ENCODE measurements at places on chromosomes 3 and 15.

DNA sequence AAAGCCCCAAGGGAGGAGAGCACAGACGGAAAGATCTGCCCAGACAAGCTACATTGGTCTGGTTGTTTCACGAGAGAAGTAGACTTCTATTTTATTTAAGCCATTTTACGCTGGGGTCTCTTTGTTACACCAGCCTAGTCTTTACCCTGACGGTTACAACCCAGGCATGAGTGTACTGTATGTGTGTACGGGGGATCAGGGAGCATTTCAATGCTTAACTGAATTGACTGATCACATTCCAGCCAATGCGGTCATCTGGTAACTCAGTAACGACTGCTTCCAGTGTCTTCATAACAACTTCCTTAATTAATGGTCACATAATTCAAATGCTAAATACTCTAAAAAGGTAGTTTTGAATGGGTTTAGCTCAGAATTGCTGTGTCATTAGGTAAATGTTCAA, 288.6 kb downstream of the FOXP1 start:
- DNase-seq: no peak

- DNase-seq: no peak
Measured at GRCh38 chr3:121482660-121483059, 63.1 kb downstream of the POLQ start.

- no peak for DNase-seq
Measured at GRCh38 chr3:139198929-139199328, 144.9 kb upstream of the MRPS22 start.

DNA sequence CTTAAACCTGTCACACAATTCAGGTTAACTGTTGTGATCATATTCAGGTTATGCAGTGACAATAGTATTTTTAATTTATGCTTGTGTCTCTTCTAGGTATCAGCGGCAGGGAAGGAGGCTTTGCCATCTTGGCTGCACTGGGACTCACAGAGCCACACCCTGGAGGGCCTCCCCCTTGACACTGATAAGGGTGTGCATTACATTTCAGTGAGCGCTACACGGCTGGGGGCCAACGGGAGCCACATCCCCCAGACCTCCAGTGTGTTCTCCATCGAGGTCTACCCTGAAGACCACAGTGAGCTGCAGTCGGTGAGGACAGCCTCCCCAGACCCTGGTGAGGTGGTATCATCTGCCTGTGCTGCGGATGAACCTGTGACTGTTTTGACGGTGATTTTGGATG, 23.6 kb upstream of the BSN start:
- no peak for DNase-seq

DNA sequence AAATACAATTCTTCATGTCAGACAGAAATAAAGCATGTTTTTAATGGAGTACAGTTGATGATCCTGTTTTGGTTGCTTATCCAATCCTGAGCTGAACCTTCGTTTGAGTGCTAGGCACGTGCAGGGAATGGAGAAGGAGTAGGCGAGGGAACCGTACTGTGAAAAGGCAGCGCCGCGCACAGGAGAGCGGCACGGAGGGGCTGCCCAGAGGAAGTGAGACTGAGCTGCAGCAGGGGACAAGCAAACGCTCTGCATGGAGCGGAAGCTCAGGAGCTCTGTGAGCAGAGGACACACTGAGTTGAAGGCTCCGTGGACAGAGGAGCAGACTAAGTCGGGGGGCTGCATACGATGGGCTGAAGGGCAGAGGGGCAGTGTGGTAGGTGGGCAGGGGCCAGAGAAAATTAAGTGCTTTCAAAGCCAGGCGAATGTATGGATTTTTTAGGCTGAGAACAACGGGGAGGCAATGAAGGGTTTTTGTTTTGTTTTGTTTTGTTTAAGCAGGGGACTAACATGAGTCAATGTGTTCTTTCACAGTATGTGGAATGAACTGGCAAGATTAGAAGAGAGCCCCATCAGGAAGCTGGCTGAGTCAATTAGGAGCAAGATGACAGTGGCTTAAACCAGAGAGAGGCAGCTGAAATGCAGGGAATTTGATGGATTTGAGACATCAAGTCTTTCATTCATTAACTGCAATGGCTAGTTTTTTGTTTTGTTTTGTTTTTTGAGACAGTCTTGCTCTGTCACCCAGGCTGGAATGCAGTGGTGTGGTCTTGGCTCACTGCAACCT, 23.8 kb upstream of the TM2D3 start:
- DNase-seq: no peak

DNA sequence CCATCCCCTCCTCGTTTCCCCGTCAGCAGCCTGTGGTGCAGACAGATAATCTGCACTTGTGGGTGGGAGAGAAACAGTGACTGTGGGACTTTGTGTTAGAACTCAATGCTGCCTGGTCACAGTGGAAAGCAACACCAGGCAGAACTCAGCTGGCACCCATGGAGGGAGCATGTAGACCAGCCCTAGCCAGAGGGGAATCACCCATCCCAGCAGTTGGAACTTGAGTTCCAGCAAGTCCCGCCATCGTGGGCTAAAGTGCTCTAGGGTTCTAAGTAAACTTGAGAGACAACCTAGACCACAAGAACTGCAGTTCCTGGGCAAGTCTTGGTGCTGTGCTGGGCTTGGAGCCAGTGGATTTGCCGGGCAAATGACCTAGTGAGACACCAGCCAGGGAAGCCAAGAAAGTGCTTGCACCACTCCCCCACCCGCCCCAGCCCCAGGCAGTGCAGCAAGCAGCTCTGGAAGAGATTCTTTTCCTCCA, 24.4 kb downstream of the ISG20 start:
- no peak for DNase-seq

DNA sequence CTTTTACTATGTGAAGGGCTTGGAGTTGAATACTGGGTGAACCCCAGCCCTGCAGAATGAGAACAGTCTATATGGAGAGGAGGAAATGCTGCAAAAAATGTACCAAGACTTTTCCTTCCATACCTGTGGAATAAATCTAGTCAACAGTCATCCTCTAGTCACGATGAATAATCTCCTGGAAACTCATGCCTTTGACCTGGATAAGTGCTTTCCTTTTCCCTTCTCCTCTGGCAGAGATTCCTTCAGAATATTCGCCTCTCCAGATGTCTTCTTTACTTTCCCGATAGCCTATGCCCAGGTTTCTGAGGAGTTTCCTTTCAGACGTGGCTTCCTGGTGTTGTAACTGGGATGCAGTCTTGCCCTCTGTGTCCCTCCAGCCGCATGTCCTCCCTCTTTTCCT, 28.1 kb downstream of the CCNL1 start:
- DNase-seq: no peak

DNA sequence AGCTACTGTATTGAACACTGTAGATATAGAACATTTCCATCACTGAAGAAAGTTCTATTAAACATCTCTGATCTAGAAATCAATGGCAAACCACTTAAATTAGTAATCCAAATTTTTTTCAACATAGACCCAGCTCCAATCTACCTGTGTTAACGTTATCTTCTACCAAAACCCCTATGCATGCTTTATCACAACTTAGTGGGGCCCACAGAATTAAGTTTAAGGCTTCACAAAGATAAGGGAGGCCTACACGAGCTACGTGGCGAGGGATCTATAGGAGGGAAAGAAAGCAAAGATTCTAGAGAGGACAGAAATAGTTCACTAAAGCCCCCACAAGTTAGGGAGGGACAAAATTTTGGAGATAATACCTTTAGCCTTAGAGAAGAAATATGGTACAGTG, 116.1 kb downstream of the TFDP2 start:
- DNase-seq: no peak
